ENCODE measurements at places on chromosomes 2 and 18.
A peak's percentile ranks its signal among the peaks of the same experiment; 100 is the strongest.

GRCh38 chr2:231512222-231512621 is 18.0 kb downstream of the NMUR1 start:
- DNase-seq: no peak

- DNase-seq: no peak
Observed at GRCh38 chr2:242056785-242057184, 187.3 kb downstream of the RTP5 start.

GRCh38 chr2:119248311-119248710 is 24.7 kb downstream of the STEAP3 start:
- DNase-seq: no peak

- no peak for DNase-seq
Observed at GRCh38 chr2:38056216-38056615, 19.7 kb downstream of the CYP1B1 start.

- DNase-seq: no peak
Observed at GRCh38 chr2:195388028-195388427, 269.0 kb upstream of the SLC39A10 start.

GRCh38 chr18:8623549-8624106 is 14.4 kb downstream of the RAB12 start:
- no peak for DNase-seq

DNA sequence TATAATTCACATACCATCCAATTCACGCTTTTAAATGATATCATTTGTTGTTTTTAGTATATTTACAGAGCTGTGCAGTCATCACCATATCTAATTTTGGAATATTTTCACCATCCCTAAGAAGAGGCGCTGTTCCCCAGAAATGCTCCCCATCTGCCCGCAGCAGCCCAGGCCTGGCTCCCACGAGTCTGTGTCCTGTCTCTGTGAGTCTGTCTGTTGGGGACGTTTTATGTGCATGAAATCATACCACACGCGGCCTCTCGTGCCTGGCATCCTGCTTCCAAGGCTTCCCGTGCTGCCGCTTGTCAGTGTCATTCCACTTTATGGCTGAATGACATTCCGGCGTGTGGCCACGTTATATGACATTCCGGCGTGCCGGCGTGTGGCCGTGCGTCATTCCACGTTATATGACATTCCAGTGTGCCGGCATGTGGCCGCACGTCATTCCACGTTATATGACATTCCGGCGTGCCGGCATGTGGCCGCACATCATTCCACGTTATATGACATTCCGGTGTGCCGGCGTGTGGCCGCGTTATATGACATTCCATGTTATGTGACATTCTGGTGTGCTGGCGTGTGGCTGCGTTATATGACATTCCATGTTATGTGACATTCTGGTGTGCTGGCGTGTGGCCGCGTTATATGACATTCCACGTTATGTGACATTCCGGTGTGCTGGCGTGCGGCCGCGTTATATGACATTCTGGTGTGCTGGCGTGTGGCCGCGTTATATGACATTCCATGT is 276.4 kb downstream of the TWIST2 start:
- DNase-seq: no peak

GRCh38 chr2:126839796-126840195 is 58.9 kb upstream of the TEX51 start:
- DNase-seq: no peak

GRCh38 chr2:218679119-218679518 is 7.2 kb downstream of the STK36 start:
- no peak for DNase-seq

GRCh38 chr2:205686056-205686782 is 3.9 kb downstream of the NRP2 start:
- DNase-seq: no peak

GRCh38 chr2:69279931-69280681 is 106.9 kb downstream of the GFPT1 start:
- DNase-seq: no peak

DNA sequence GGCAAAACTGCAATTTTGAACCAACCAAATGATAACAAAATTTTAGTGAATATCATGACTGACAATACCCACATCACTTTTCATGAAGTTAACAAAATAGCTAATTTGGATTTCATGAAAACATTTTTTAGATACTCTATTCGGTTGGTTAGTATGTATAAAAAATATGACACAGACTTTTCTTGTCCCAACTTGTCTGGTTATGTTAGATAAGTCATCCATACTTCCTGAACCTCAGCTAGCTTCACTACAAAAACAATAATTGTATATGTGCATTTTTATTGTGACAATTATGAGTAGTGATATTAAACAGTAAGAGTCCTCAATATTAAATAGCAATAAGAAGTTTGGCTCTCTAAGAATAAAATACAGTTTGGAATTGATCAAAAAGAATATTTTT is 408.1 kb upstream of the DSEL start:
- no peak for DNase-seq

GRCh38 chr2:201860636-201861066 is 54.3 kb downstream of the CDK15 start:
- DNase-seq: peak; percentile 69

DNA sequence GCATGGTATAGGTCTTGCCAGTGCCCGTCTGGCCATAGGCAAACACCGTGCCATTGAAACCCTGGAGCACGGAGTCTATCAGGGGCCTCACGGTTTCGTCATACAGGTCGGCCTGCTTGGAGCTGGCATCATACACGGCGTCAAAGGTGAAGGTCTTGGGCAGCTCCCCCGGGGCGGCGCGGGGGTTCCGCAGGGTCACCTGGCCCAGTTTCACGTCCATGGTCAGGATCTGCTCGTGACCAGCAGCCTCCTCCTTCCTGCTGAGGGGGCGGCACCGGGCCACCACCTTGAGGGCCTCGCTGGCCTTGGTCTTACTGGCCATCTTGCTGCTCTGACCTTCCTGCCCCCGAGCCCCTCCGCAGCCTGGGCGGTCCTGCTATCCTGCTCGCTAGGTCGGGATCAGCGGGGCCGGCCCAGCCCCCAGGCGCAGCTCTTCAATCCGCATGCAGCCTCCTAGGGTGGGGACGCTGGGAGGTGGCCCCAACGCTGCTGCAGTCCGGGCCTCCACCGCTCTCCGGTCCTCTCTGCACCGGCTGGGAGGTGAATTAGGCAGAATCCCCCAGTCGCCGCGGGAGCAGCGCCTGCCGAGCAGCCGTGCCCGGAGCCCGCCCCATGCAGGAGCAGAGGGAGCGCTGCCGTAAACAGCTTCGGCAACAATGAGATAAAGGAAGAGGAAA is 563 bp downstream of the KIF3C start:
- DNase-seq: no peak

DNA sequence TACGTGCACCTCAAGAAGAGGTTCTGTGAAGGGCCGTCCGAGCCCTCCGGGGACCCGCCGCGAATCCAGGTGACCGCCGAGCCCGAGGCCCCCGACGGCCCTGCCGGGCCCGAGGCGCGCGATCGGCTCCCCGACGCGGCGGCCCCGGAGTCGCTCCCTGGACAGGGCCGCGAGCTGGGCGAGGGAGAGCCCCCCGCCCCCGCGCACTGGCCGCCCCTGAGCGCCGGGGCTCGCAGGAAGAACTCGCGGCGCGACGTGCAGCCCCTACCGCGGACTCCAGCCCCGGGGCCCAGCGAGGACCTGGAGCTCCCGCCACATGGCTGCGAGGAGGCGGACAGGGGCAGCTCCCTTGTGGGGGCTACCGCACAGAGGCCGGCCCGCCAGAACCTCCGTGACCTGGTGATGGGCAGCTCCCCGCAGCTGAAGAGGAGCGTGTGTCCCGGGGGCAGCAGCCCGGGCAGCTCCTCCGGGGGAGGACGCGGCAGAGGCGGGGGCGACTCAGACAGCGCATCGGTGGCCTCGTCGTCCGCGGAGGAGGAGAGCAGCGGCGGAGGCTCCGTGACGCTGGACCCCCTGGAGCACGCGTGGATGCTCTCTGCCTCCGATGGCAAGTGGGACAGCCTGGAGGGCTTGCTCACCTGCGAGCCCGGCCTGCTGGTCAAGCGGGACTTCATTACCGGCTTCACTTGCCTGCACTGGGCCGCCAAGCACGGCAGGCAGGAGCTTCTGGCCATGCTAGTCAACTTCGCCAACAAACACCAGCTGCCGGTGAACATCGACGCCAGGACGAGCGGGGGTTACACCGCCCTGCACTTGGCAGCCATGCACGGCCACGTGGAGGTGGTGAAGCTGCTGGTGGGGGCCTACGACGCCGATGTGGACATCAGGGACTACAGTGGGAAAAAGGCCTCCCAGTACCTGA is 812 bp downstream of the SOWAHC start:
- no peak for DNase-seq

- DNase-seq: no peak
Observed at GRCh38 chr2:30716123-30716900, 90.9 kb downstream of the CAPN13 start.

GRCh38 chr2:66030553-66030952 is 404.4 kb upstream of the MEIS1 start:
- DNase-seq: no peak

GRCh38 chr2:186887107-186888090 is 38.4 kb upstream of the ZSWIM2 start:
- DNase-seq: peak; percentile 17

GRCh38 chr2:124566518-124566970 is 541.5 kb downstream of the CNTNAP5 start:
- no peak for DNase-seq

- no peak for DNase-seq
Observed at GRCh38 chr2:42060028-42060427, 12.2 kb downstream of the PKDCC start.

- DNase-seq: no peak
Observed at GRCh38 chr18:50853863-50854271, 25.1 kb upstream of the ME2 start.

DNA sequence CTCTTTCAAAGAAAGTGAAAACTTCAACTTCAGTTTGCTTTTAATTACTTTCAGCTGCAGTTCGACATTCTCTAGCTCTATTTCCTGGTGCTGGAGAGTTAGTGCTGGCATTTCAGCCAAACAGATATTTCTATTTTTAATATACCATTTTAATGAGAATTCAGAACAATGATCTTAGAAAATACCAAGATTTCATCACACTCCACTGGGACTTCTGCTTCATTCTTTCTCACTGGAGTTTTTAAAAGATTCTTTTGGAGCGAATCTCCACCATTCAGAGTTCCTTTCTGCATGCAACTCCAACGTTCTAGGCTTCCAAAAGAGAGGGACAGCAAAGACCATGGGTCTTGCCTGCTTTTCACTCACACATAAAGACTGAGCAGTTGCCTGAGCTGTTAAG is 94.2 kb downstream of the CABLES1 start:
- peak; percentile 37 for DNase-seq

DNA sequence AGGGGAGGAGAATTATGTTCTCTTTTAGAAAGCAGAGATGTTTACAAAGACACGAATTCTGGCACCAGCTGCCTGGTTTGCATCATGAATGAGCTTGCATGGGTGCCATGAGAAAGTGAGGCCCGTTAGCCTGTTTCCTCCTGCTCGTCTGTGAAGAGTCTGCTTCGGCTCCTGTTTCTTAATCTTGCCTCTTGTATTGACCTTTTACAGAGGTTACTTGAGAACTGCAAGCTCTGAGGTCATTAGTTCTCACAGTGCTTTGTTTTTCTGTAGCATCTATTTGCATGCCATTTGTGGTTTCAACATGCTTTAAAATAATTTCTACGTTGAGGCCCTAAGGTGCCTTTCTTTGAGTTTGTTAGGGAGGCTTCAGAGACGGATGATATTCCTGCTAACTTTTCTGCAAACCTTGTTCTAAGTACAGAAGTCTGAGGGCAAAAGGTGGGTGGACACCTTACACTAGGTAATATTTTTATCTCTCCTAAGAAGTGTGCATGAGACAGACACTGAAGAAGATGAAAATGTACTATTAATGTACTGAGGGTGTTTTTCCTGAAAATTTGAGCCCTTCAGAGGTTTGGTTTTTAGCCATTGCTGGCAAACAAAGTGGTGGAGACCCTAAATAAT is 53.4 kb upstream of the LINC00305 start:
- no peak for DNase-seq

DNA sequence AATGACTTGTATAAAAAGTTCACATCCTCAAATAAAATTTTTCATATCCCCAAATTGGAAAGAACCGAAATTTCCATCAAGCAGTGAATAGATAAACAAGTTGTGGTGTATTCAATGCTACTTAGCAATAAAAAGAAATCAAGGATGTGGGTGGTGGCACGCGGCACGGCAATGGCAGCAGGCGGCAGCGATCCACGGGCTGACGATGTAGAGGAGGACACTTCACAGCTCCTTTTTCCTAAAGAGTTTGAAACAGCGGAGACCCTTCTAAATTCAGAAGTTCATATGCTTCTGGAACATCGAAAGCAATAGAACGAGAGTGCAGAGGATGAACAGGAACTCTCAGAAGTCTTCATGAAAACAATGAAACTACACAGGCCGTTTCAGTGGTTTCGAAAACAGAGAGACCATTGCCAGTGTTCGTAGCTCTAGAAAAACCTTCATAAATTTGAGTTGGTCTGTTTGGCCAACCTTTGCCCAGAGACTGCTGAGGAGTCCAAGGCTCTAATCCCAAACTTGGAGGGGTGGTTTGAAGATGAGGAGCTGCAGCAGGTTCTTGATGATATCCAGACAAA is 9.8 kb upstream of the IL36A start:
- DNase-seq: no peak

DNA sequence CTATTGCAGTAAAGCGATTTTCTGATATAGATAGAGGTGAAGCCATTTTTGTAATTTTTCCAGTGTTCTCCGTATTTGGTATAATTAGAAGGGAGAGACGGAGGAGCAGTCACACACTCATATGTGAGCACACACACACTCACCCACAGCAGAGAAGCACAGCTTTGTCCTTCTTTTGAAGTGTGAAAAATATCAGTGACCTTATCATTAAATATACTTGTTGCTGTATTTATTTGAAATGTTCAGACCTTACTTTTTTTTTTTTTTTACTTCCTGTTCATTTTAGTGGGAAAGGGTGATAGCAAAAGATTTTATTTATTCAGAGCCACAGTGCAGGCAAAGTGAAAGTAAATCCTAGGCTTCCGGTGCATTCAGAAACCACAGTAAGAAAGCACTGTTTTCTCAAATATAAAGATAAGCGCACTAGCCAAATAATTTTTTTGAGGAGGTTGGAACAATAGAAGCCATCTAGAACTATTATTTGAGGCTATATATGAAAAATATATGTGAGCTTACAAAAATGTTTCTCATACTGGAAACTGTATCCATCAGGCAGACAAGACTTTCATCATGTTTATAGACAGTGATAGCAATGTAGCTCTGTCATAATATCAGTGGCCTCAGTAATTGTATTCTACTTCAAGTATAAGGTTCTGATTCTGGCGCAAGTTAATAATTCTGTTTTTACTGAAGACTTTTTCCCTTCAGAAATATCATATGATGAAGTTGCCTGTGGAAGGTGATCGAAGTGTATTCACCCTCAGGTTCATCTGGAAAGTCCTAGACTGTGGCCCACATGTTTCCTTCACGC is 37.2 kb downstream of the TSHZ1 start:
- DNase-seq: peak; percentile 30

Measured in GM04504 (cell line).